GOT3 (cell line): ENCODE measurements at places on chromosomes 2 and 18.

GRCh38 chr2:177165721-177166711 is 46.6 kb upstream of the HNRNPA3 start:
- DNase-seq = no peak

- DNase-seq = no peak
Measured at GRCh38 chr2:239201531-239201876, 199.3 kb downstream of the HDAC4 start.

DNA sequence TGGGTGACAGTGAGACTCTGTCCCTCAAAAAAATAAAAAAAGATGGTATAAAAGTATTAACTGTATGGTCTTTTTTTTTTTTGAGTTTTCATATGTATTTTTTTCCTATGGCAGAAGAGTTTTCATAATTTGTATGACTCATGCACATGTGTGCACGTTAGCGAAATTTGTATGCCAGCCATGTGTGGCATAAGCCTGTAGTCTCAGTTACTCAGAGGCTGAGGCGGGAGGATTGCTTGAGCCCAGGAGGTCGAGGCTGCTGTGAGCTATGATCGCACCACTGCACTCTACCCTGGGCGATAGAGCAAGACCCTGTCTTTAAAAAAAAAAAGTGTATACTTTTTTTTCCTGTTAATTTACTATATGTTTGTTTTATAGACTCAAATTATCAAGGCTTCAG is 160.8 kb downstream of the TGIF1 start:
- DNase-seq = no peak

DNA sequence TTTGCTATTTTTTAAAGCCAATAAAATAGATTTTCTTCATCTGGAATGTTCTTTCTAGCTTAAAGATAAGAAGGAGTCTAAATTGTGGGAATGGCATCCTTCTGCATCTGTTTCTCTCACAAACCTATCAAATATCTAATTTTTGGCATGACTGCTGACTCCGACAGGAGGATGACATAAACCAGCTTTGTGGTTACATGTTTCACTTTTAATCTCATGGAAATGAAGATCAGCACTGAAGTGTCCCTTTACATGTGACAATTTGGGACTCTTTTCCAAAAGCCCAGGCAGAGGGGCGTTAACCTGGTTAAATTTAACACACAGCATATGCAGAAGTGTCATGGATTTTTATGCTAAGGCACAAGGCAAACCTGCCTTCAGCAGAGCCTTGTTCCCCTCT is 694.7 kb downstream of the ARHGAP15 start:
- no peak for DNase-seq

DNA sequence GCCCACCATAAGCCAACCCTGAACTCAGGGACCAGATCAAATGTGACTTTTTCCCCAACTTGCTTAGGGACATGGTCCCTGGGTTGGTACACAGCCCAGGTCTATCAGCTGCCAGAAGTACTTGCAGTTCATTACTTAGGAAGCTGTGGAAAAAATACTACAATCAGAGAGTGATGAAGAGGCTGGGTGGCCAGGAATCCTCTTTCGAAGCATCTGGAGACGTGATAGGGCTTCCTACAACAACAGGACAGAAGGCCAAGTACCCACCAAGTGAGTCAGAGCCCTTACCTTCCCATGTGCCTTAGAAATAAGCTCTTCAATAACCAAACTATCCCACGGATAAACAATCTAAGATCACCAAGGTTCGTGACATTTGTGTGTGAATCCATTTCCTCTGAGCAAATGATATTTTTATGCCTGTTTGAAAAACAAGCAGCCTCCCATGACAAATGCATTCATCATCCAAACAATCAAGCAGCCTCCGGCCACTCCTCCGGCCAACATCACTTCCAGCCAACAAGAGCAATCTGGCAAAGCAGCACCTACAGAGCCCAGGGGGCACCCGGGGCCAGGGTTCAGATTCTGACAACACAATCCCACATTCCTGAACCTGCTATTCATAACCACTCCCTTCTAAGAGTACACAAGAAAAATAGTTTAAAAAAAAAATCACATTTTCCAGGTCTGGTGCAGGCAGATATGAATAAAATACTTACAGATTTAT is 26.4 kb downstream of the TBC1D8 start:
- DNase-seq = peak; percentile 43

- no peak for DNase-seq
Measured at GRCh38 chr2:164126960-164127660, 391.3 kb upstream of the FIGN start.

- no peak for DNase-seq
Measured at GRCh38 chr2:175342085-175342484, 160.6 kb upstream of the ATP5MC3 start.

DNA sequence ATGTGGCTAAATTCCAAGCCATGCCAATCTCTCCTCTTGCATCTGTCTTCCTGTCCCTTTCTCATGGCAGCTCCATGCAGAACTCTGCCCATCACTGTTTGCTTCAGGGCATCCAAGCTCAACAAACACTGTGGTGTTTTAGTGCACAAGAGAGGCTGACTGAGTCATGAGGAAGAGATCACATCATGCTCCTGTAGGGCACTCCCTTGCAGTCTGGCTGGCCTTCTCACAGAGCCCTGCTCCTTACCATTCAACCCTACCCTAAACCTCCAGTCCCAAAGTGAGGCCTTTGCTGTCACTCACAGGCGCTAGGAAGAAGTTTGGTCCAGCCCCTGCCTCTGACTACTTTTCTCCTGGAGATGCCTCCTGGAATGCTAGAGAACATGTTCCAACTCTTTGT is 194.0 kb downstream of the LRATD1 start:
- DNase-seq = no peak

GRCh38 chr2:169462896-169463695 is 16.2 kb upstream of the BBS5 start:
- DNase-seq = no peak

DNA sequence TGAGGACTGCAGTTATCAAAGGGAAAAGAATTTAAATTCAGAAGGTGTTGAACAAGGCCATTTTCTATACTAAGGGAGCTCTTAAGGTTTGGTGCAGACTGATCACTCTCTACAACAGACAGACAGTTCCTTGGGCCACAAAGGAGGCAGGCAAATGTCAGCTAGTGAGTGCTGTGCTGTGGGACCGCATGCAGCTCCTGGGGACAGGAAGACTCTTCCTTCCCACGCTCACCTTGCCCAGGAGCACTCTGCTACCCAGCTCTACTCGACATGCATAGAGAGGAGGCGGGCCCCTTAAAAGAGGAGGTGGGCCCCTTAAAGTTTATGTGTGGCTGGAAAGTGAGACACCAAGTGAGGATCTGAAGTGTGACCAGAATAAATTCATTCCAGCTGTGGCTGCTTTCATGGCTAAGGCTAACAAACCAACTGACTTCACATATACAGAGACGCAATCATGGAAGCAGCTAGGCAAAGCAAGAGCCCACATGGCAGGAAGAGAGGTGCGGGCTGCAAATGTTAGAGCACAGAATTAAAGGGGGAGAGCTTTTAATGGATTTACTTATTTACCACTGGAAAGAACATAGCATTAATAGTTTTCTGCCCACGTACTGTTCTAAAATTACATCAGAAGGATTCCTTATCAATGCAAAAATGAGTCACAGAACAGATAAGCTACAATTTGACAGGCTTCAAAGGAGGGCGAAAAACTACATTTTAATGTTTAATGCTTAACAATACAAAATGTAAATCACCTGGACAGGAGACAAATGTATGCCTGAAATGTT is 101.4 kb upstream of the RNU4ATAC start:
- DNase-seq = no peak

- DNase-seq = peak; percentile 4
Measured at GRCh38 chr2:203782262-203782976, 76.0 kb downstream of the CD28 start.

DNA sequence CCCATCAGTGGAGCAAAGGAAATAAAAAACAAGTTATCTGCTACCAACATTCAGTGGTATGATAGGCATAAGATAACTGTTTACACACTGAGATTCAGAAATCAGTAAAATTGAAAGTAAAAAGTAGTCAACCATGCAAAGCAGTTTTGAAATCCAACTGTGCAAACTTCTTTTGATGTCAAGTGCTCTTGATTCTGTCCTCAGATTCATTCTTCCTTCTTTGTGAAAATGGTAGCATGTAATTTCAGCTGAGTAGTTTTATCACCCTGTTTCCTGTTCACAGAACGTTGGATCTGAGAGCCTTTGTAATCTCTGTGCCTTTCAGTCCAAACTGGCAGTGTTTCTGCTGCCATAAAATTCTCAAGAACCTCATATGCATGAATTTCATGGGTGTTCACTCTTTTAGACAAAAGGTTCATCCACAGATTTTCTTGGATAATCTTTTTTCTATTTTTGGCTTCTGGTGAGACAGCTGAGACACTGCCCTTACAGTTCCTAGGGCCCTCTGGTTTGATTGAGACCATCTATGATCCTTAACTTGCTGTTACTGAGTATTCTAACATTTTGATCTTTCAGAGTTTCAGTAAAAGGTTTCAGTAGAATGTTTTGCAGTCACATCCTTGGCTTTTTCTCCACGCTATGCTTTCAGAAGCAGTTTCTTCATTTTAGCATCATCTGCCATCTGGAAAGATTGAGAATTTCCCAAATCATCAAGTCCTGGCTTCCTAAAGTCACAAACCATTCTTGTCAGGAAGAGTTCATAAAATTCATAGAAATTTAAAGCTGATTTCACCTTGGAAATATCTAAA is 272.3 kb upstream of the EPHA4 start:
- no peak for DNase-seq

GRCh38 chr2:118477111-118477862 is 370.2 kb downstream of the EN1 start:
- DNase-seq = no peak

DNA sequence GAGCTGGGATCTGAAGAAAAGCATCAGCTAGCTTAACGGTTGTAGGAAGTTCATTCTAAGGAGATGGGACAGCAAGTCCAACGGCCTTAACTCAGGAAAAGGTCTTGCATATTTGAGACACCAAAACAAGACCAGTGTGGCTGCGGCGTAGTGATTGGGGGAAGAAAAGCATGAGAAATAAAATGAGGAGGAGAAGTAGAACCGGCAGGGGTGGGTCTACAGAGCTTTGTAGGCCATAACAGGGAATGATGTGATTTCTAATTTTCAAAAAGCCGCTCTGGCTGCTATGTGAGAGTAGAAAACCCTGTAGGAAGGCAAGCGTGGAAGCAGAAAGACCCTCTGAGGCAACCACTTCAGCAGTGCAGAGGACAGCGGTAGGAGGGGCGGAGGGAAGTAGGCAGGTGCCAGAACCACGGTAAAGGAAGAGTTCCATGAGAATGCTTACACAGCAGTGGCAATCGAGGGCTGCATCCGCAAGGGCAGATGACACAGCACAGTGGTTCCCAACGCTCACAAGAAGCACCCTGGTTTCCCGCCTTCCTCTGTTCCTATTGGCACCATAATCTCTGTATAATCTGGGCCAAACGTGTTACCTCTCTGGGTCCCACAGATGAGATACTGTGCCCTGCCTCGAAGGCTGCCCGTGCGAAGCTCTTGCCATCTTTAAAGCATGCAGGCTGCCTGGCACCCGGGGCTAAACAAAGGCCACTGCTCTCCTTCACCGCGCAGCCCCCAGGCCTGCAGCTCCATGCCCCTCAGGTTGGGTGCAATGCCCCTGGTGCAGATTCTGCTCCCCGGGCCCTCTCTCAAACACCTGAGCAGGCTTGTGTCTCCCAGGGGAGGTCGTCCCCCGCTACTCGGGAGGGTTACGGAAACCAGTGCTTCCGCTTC is 795 bp downstream of the ANKRD39 start:
- no peak for DNase-seq

GRCh38 chr18:61991201-61991600 is 98.4 kb upstream of the RNF152 start:
- DNase-seq = no peak

DNA sequence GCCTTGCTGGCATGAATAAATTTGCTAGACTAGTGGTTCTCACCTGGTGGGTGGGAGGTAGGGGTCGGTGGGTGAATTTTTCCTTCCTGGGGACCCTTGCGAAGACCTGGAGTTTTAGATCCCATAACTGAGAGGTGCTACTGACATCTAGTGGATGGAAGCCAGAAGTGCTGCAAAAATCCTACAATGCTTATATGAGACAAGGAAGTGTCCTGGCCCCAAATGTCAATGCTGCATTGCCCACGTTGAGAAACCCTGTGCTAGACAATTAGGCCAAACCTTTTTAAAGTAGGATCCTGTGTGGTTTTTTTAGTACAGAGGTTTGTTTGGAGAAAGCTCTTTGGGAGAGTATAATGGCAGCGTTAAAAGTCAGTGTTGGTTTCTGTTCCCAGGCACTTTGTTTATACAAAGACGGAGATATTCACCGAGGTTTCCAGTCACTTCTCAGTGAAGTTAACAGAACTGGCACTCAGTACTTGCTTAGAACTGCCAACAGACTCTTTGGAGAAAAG is 9.6 kb downstream of the SERPINB8 start:
- no peak for DNase-seq

DNA sequence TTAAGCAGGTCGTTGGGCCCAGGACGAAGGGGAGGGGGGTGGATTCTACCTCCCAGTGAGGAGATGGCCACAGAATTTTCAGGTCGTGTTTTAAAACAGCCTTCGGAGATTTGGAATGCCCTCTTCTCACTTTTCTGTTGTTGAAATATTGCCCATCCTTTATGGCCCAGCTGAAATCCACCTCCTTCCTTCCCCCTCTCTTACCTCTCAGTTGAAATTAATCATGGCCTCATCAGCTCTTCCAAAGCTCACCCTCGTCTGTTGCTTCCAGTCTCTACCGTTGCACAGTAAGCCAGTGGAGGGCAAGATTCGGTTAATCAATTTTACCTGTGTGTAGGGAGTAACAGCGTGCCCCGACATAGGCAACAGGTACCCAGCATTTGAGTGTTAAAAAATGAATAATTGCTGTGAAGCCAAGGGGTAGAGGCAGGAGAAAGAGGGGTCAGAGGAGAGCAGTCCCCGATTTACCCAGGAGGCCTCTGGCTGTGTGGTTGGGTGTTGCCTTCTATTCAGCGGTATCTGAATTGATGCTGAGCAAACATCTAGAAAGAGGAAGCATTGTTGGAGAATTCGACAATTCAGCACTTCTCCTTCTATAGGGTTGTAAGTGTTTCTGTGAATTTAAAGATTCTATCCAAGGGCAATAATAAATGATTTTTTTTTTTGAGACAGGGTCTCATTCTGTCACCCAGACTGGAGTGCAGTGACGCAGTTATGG is 8.6 kb upstream of the PDIA6 start:
- DNase-seq = no peak

- no peak for DNase-seq
Measured at GRCh38 chr2:24050041-24050979, 769 bp downstream of the FKBP1B start.

DNA sequence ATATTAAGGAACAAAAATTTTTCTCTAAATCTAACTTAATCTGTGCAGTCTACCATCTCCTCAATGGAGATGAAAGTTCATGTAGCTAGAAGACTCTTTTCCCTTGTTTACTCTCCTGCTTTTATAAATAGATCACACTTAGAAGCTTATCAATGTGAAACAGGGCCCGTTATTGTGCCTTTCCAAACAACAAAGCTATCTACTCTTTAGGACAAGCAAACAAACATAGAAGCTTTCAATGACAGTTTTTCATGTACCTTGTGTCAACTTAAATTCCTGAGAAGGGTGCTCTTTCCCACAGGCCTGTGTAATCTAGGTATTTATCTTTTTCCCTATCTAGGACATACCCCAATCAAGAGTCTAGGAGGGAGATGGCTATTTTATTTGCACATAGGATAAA is 247.8 kb upstream of the CWC22 start:
- no peak for DNase-seq

- no peak for DNase-seq
Measured at GRCh38 chr2:44620189-44620990, 258.6 kb downstream of the CAMKMT start.

GRCh38 chr2:16722677-16723076 is 57.0 kb upstream of the CYRIA start:
- no peak for DNase-seq

- DNase-seq = no peak
Measured at GRCh38 chr18:13241893-13242175, 23.3 kb downstream of the LDLRAD4 start.

- DNase-seq = no peak
Measured at GRCh38 chr2:120330946-120331822, 14.8 kb upstream of the INHBB start.
